ENCODE measurements at places on chromosomes 12 and 14.

DNA sequence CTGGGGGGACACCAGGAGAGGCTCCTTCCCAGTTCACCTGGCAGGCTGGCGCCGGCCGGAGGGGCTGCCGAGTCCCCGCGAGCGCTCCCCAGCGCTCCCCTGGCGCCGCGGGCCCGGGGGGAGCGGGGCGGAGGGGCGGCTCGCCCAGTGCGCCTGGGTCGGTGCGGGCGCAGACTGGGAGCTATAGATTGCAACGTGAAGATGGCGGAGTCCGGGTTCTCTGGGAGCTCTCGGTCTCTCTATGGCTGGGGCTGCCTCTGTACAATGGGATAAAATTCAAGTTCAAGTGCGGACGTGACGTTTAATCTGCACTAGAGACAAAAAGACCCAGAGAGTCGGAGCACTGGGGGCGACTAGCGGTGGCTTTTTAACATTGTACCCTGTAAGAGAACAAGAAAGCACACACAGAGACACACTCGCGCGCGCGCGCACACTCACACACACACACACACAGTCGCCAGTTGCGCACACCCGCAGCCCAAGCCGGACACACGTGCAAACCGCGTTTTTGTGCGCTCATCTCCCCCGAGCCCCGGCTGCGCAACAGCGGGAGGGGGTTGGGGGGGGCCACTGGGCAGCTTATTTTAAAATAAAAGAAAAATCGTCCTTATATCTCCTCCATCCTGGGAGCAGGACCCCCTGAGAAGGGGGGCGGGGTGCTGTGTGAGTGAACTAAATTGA is at the start of gene BCL11B:
Gene BCL11B, minus strand, starts transcription at position 247 of the 681 bp plus-strand sequence. CDS start 979 bp downstream, outside the sequence.
- DNase-seq, result peak; percentile 94

DNA sequence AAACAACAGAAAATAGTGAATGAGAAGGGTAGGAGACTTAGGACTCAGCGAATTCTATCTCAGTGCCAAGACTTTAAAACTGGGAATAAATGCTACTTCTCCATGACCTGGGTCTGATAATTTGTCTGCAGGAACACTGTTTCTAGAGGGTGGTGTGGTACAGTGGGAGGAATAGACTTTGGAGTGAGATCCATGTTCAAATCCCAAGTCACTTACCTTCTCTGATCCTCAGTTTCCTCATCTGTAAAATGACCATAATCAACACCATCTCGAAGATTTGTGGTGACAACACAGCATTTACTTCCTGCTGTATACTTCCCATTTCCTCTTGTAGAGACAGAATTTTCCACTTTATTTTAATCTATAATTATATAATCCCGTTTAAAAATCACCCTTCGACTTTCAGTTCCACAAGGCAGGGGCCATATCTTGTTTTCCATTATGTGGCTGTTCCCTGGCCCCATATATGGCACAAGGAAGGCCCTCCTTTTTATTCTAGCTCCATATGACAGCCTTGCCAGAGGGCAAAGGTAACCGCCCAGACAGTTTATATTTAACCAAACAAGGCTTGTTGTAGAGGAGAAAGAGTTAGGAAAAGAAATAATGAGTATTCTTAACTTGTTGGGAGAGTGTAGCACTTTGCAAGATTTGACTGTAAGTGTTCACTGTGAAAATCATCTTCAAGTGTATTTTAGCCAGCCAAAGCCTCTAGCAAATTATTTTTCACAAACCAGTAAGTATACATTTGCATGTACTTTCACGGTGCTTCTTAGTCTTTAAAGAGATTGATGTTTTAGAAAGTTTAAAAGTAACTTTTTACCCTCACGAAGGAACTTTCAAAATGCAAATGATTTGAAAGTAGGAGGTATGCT is 243.1 kb downstream of the AKAP6 start:
- no peak for DNase-seq

DNA sequence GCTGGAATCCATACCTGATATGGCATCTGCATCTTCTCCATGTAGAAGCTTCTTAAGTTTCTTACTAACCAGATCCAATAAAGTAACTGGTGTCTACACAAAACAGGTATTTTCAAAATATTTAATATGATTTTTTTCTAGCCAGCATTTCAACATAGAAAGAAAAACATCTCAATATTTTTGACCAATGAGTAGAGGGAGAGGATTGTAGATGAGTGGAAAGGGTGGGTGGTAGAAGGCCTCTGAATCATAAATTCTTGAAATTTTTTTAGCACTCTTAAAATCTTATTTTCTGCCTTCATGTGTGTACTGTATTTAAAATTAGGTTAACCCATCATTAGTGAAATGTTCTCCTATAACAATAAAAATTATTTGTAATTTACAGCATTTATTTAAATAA is 18.0 kb downstream of the DEPDC4 start:
- no peak for DNase-seq

DNA sequence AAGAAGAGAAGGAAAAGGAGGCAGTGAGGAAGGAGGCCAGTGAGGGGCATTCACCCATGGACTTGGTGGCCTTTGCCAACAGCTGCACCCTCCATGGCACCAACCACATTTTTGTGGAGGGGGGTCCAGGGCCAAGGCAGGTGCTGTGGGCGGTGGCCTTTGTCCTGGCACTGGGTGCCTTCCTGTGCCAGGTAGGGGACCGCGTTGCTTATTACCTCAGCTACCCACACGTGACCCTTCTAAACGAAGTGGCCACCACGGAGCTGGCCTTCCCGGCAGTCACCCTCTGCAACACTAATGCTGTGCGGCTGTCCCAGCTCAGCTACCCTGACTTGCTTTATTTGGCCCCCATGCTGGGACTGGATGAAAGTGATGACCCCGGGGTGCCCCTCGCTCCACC is 11.4 kb upstream of the SMARCD1 start:
- no peak for DNase-seq

GRCh38 chr12:9908350-9908749 is 23.8 kb downstream of the CLEC2A start:
- no peak for DNase-seq

GRCh38 chr12:4417455-4417854 is 28.2 kb downstream of the FGF6 start:
- no peak for DNase-seq

GRCh38 chr14:22994762-22995275 is 12.5 kb upstream of the AJUBA start:
- peak; percentile 44 for DNase-seq

- no peak for DNase-seq
Measured at GRCh38 chr12:122403115-122403770, 19.2 kb downstream of the CLIP1 start.

GRCh38 chr12:107359382-107359781 is 266.0 kb upstream of the CRY1 start:
- no peak for DNase-seq

- DNase-seq, result no peak
Measured at GRCh38 chr14:91890291-91890749, 23.0 kb upstream of the TC2N start.

DNA sequence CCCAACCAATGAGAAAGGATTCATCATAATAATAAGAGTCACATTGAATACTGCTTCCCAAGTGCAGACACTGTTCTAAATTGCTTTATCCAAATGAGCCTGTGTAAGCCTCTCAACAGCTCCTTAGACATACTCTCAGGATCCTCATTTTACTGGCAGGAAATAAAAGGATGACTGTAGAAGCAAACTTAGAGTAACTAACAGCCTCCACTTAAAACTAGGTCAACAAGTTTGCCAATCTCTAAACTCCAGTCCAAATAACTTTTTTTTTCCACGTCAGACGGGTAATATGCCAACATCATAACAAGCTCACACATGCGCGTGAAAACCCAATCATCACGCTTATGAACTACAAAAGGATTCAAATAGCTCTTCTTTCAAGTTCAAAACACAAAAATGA is 15.3 kb upstream of the DPF3 start:
- DNase-seq, result no peak
